PC-9 (cell line): ENCODE measurements at places on chromosomes 6 and 20.
A peak's percentile ranks its signal among the peaks of the same experiment; 100 is the strongest.

- peak; percentile 71 for DNase-seq
These were observed 174.3 kb upstream of the TNFAIP3 start for GRCh38 chr6:137692806-137693205.

DNA sequence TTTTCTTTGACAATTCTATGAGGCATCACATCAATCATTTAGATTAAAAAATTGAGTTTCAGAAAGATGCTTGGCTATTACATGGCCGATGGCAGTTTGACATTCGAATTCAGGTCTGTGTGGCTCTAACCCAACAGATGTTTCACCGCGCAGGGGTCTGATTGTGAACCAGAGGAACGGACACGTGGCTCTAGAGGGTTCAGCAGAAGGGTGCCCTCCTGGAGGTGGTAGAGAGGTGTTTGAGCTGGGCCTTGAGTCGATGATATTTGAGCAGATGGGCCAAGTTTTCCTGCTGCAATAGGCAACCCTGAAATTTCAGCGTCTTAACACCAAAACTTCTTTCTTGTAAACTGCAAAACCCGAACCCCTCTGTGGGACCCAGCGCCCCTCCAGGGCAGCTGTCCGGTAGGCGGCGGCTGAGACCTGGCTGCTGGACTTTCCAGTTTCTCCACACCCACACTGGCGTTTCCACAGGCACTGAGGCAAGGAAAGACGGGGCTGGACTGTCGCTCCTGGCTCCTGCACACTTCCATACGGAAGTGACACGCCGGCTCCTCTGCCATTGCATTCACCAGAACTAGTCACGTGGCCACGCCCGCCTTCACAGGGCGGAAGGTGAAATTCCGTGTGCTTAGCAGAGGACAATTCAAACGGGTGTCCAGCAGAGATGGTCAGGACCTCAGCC is 11.3 kb upstream of the AFDN start:
- DNase-seq: no peak

DNA sequence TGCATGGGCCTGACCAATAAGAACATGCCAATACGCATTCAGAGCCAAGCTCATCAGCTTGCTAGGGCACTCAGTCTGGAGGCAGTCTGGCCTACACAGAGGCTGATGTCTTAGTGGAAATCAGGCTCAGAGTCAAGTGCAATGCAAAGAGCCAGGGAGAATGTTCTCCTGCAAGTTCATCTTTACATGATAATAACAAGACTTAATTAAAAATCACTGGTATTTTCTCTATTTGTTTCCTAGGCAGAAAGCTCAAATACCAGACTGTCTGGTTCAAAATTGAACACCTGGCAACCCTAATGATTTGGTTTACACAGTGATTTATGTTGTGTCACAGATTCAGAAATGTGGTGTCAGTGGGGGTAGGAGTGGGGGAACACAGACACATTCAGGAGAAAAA is 689.3 kb upstream of the FLRT3 start:
- DNase-seq: no peak

- DNase-seq: peak; percentile 39
These were observed 25.0 kb upstream of the RNF144B start for GRCh38 chr6:18362058-18362561.

DNA sequence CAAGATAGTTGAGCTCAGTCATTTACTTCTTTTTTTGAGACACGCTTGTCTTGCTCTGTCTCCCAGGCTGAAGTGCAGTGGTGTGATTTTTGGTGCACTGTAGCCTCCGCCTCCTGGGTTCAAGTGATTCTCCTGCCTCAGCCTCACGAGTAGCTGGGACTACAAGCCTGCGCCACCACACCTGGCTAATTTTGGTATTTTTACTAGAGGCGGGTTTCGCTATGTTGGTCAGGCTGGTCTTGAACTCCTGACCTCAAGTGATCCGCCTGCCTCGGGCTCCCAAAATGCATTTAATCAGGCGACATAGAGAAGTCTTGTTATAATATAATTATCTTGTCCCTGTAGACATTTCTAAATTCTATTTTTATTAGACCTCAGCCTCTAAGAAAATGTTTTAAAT is 6.1 kb downstream of the AMD1 start:
- no peak for DNase-seq

DNA sequence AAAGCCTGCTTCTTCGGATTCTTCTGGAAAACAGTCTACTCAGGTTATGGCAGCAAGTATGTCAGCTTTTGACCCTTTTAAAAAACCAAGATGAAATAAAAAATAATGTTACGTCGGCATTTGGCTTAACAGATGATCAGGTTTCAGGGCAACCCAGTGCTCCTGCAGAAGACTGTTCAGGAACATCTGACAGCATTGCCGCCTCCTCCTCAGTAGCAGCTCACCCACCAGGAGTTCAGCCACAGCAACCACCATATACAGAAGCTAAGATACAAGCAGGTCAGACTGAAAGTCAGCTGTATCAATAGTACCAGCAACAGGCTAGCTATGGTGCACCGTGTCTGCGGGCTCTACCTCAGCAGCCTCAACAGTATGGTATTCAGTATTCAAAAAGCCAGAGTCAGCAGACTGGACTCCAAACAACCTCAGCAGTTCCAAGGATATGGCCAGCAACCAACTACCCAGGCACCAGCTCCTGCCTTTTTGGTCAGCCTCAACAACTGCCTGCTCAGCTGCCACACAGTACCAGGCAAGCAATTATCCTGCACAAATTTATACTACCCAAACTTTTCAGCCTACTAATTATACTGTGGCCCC is 51.9 kb downstream of the BTBD9 start:
- DNase-seq: no peak

DNA sequence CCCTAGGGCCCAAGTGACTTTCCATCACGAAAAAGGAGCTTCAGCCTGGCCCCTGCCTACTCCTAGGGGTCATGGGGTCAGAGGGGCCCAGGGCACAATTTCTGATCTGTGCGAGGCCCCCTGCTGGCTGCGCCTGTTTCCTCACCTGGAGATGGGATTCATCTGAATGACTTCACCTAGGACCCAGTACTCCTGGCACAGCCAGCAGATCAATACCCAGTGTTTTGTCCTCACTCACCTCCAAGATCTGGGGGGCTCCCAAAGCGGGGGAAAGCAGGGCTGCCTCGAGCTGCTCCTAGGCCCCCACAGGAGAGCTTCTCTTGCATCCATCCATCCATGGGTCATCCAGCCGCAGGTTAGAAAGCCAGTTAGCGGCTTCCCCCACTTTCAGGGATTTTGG is 33.8 kb downstream of the CD40 start:
- DNase-seq: peak; percentile 18

GRCh38 chr6:130955755-130956154 is 107.3 kb downstream of the EPB41L2 start:
- DNase-seq: no peak

DNA sequence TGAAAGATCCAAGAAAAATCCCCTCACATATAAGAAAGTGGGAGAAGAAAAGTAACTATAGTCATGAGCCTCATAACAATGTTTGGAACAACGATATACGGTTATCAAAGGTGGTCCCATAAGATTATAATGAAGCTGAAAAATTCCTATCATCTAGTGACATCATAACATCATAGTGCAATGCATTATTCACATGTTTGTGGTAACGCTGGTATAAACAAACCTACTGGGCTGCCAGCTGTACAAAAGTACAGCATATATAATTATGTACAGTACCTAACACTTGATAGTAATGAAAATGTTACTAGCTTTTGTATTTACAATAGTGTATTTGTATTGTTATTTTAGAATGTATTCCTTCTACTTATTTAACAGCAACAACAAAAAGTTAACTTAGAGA is 240.7 kb downstream of the RNGTT start:
- DNase-seq: no peak

DNA sequence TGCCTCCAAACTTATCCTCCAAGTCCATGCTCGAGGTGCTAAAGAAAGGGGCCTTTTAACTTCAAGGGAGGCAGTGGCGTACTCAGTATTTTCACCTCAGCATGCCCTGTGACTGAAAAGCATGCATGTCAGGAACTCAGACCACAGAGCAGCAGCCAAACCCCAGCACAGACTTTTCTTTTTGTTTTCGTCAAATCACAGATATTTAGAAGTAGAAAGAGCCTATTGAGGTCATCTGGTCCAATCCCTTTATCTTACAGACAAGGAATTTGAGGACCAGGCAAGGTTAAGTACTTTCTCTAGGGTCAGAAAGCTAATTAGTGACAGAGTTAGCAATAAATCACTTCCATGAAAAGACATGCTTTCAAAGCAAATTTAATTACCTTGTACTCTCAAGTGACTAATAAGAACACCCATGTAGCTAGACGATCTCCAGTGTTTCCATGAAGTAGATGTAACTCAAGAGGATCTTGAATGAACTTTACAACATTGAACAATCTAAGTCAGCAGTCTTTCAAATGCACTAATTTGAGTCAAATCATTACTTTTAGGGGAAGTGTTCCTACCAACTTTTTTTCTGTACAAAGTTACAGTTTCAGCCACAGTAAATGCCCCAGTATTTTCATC is 35.9 kb downstream of the MOXD1 start:
- DNase-seq: no peak

DNA sequence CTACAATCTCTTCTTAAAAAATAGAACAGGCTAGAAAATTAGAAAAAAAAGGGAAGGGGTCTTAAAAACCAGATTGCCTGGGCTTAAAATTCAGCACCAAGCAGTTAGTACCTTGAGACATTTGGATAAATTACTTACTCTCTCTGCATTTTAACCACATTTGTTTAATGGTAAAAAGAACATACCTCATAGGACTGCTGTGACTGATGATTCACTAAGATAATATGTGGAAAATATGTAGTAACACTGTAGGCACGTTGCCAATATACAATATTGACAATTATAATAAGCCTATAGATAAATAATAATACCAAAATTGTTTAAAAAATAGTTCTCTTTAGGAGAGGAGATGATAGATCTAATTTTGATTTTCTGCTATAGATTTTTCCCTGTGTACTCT is 750.4 kb downstream of the TENT5A start:
- no peak for DNase-seq
